AG10803 (cell line): ENCODE measurements at places on chromosomes 3 and 15.
A peak's percentile ranks its signal among the peaks of the same experiment; 100 is the strongest.

DNA sequence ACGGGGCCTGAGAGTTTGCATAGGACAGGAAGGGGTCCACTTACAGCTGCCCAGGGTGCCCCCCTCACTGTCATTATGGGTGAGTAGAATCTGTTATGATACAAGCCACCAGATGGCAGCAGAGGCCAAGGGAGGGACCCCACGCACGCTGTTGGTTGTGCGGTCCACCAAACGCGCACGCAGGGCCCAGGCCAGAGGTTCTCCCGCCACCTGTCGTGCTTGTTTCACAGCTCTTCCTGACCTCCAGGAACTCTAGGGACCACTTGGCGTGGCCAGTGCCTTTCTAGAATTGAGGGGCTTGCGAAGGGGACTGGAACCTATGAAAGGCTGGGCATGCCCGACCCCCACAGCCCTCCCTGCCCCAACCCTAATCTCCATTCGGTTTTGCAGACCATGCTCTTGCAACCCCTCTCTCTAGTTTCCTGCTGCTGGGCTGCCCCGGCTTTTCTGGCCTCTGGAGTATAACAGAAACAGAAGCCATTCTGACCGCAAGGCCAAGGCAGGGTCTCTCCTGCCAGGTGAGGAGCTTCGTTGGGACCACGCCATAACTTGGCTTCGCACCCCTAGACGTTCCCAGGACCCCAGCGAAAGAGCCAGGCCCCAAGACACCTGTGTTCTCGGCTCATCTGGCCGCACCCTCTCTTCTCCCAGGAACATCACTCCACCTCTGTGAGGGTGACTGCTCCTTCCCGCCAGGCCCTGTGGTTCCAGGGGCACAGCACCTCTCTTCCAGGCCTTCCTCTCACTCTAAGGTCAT lies 46.0 kb downstream of the ALDH1L1 start:
- peak; percentile 34 for DNase-seq

GRCh38 chr3:13480340-13481318 lies 523 bp downstream of the HDAC11 start:
- no peak for DNase-seq

- peak; percentile 18 for DNase-seq
Measured at GRCh38 chr15:65414841-65415621, 7.7 kb downstream of the IGDCC4 start.

GRCh38 chr3:155084567-155084966 lies 4.4 kb downstream of the MME start:
- no peak for DNase-seq
